ENCODE measurements at places on chromosomes 7 and 10.

DNA sequence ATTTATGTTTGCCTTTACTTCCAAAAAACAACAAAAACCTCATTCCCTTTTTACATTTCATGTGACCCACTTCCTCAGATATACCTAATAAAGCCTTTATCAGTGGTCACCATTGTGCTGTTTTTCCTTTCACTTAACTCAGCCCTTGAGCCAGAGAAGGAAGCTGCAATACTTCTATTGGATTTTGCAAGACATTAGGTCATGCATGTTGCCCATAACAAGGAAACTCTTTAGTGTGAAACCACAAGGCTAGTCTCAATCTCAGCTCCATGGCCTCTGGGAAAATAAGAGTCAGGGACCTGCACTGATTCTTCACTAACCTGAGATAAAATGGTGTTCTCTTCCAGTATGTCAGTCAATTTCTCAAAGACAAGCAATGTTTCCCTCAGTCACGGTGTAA is 27.8 kb downstream of the STEAP4 start:
- H3K27me3 ChIP-seq, result peaks cover 2% of the 10 kb centered on the region
- H3K4me3 ChIP-seq, result no peak overlapping the region
- H3K36me3 ChIP-seq, result no peaks in the 10 kb centered on the region

DNA sequence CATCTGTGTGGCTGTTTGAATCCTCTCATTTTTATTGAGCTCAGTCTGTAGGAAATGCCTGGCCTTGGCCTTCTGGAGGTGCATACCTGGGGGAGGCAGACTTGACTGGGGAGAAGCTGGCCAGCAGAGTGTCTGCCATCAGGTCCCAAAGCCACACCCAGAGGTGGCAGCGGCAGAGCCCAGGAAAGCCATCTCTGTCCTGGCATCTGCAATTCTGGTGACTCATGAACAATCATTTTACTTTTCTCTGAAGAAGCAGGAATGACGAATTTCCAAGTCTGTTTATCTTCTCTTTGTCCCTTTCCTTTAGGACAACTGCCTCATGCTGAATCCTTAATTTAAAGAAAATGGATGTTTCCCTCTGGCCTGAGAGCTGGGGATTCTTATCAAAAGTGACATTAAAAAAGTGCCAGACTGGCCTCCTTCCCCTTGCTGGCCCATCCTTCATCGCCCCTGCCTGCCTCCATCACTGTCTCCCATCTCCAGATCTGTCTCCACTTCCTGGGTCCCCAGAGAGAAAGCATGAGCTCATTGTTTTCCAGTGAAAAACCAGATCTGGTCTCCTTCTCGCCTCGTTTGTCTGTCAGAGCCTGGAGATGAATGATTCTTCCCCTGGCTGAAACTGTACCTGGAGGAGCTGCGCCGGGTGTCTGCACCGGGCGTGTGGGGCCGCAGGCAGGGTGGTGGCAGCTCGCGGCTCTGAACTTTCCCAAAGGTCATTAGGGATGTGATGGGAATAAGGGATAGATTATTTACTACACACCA is 124.5 kb downstream of the TMEM178B start:
- no peak overlapping the region for H3K27ac ChIP-seq
- no peaks in the 10 kb centered on the region for H3K4me1 ChIP-seq
- peaks cover 10% of the 10 kb centered on the region for H3K27me3 ChIP-seq
- no peaks in the 10 kb centered on the region for H3K36me3 ChIP-seq

- H3K27me3 ChIP-seq, result peaks cover 10% of the 10 kb centered on the region
- H3K36me3 ChIP-seq, result no peaks in the 10 kb centered on the region
- no peak for DNase-seq
- no peaks in the 10 kb centered on the region for H3K4me1 ChIP-seq
- H3K27ac ChIP-seq, result no peak overlapping the region
Observed at GRCh38 chr10:84117686-84118394, 21.5 kb upstream of the GHITM start.

DNA sequence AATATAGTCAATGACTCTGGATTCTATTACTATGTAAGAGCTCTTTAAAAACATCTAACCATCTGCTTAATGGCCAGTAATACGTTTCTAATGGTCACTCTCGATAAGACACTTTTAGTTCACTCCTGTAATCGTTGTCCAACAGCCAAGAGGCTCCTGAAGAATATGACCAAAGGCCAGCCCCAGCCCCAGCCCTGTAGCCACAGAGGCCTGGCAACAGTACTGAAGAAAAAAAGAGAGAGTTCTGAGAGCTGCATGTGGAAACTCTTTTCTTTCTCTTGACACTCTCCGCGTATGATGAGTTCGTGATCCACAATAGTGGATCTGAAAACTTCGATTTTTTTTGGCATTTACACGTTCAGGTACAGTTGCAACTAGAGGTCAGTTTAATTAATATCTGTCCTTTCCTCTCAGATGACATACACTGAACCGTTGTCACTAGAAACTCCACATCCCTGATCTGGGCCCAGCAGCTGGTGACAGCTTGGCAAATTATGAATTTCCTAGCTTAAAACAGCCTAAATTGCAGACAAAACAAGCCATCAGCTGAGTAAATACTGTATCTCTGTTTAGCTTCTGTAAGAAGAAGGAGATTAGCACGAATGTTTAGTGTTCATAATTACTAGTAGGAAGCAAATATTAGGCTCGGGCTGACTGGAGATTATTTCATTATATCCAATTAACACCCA is 456.7 kb downstream of the LRMDA start:
- H3K4me1 ChIP-seq, result no peaks in the 10 kb centered on the region
- H3K36me3 ChIP-seq, result no peaks in the 10 kb centered on the region
- no peak overlapping the region for H3K27ac ChIP-seq
- H3K4me3 ChIP-seq, result no peak overlapping the region

DNA sequence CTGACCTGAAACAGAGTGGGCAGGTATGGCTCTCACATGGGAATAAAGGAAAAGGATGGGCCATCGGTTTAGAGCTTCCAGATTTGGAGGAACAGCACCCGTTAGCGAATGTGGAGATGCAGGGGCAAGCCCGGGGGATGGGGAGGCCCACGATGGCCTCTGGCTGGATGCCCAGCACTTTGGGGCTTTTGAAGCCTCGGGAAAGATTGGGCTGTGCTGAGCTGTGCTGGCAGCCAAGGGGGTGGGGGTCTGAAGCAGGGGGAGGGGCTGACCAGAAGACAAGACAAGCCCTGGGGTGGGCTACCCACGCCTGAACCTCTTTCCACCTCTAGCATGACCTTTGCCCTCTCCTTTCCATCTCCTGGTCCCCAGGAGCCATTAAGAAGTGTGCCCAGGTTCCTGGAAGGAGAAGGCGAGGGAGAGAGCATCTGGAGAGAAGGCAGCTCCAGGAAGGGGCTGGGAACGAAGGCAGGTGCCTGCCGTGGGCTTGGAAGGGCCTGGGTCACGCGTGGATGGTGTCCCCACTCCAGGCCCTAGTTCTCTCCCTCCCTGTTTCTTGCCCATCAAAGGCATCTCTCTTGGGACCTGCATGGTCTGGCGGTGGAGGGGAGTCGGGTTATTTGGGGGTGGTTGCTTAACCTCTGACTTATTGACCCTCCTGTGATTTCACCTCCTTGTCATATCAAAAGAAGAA is 39.7 kb downstream of the JAKMIP3 start:
- H3K27ac ChIP-seq, result no peak overlapping the region
- no peak for DNase-seq
- no peak overlapping the region for H3K4me3 ChIP-seq
- H3K36me3 ChIP-seq, result no peaks in the 10 kb centered on the region

DNA sequence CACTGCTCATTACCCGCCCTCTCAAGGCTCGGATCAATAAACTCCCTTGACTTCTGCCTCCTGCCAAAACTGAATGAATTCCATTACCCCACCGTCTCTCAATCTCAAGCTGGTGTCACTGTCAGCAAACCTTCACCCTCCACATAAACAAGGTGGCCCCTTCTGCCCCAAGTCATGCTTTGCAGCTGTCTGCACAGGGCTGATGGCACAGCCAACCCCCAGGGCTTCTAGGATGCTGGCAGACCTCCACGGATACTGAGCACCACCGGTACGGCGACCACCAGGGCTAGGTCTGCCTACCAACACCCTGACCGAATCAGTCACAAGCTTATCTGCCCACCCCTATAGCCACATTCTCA is 46.1 kb downstream of the PARD3 start:
- H3K27ac ChIP-seq, result no peak overlapping the region
- DNase-seq, result no peak
- no peak overlapping the region for H3K4me3 ChIP-seq

DNA sequence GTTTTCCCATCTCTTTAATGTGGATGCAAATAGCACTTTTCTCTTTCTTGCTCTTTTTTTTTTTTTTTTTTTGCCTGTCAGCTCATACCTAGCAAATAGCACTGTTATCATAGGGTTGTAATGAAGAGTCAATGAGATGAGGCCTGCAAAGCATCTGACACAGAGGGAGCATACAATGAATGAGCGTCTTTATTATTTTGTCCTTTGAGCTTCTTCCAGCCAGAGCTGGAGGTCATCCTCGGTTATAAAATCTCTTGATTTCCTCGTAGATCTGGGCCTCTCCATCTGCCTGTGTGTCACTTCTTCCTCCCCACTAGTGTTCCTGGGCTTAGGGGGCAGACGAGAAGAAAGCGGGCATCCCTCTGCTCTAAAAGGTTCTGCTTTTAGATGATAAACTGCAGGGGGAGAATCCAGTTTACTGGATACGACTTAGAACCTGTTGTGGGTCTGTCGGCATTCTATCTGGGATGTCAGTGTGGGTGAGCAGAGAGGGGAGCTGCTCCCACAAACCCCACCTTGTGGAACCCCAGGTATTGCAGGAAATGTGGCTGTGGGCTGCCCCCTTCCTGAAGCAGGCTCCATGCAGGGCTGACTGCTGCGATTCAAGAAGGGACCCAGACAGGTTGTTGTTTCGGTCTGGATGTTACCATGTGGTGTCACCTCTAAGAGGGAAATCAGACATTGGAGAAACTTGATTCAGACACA is 135.8 kb upstream of the GPR26 start:
- H3K27ac ChIP-seq, result no peak overlapping the region
- no peaks in the 10 kb centered on the region for H3K4me1 ChIP-seq
- H3K27me3 ChIP-seq, result peaks cover 11% of the 10 kb centered on the region
- no peak for DNase-seq

DNA sequence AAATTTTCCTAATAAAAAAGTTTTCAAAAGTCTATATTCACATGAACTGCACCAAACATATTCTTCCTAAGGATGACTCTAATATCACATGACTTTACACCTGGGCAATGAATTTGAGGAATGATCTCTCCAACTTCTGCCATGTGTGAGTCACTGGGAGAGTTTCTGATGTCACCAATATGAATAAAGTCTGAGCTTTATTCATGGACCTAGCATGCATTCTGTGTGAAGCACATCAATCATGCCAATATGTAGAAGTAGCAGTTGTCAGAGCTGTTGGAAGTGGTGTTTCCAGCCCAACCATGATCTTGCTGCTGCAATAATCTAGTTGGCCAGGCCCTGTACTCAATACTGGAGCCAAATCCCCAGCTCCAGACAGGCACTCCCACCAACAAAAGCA is 91.7 kb upstream of the IFRD1 start:
- no peak overlapping the region for H3K4me3 ChIP-seq
- H3K4me1 ChIP-seq, result no peaks in the 10 kb centered on the region
- no peak overlapping the region for H3K27ac ChIP-seq
- no peak for DNase-seq
- H3K27me3 ChIP-seq, result peaks cover 8% of the 10 kb centered on the region

- H3K4me1 ChIP-seq, result no peaks in the 10 kb centered on the region
- H3K36me3 ChIP-seq, result no peaks in the 10 kb centered on the region
- DNase-seq, result no peak
- no peak overlapping the region for H3K27ac ChIP-seq
Observed at GRCh38 chr7:421136-421991, 98.3 kb downstream of the PDGFA start.

DNA sequence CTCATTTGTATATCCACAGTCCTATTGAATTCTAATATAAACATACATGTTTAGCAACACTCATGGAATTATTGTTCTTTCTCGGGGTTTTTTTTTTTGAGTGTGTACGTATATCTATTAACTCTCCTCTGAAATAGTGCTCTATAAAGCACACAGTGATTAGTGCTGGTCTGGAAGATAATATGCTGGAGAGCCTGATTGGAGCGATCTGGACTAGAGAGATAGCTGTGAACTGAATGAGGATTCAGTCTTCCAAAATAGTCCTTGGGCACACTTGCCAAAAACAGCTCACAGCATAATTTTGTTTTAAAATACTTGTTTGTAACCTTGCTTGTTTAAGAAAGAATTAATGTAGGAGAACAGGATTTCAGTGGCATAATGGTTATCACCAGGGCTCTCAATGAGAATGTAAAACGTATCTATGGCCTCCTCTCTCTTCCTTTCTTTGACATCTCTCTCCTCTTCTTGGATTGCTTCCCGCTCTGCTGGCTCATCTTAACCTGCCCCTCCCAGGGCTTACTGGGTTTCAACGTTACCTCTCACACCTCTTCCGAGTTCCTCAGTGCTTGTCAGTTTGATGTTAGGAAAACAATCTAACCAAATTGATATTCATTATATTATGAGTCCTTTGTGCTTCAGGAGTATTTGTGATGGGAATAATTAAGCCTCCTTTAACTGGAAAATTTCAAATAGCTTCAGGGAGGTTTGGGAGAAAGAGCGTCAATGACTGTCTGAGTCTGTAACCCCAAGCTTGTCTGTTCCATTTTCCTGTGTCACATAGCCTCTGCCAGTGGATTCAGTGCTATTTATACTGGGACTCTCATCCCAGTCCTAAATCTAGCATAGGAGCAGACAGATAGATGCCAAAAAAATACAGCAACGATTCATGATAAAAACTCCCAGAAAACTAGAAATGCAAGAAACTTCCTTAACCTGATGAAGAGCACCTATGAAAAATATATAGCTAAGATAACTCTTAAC is 16.2 kb upstream of the AGK start:
- no peak overlapping the region for H3K27ac ChIP-seq
- H3K36me3 ChIP-seq, result no peaks in the 10 kb centered on the region
- H3K27me3 ChIP-seq, result peaks cover 32% of the 10 kb centered on the region
- no peak for DNase-seq

DNA sequence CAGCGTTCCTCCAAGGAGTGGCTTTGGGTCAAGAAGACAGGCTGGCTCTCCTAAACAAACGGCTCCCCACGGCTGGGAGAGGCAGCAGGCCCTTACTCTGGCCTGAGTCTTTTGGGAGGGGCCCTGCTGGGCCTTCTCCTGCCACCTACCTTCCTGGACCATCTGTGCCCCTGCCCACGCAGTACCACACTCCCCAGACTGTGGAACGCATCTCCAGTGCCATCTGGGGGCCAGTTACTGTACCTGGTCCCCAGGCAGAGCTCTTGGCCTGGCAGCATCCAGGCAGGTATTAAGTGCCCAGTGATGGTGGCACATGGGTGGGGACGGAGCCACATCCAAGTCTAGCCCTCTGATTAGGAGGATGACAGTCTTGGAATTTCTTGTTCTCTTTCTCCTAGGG is 14.4 kb downstream of the ALKBH4 start:
- peaks cover 23% of the 10 kb centered on the region for H3K36me3 ChIP-seq
- H3K27me3 ChIP-seq, result no peaks in the 10 kb centered on the region
- no peak overlapping the region for H3K4me3 ChIP-seq
- DNase-seq, result peak; percentile 48
